ENCODE measurements at places on chromosomes 16 and 17.

DNA sequence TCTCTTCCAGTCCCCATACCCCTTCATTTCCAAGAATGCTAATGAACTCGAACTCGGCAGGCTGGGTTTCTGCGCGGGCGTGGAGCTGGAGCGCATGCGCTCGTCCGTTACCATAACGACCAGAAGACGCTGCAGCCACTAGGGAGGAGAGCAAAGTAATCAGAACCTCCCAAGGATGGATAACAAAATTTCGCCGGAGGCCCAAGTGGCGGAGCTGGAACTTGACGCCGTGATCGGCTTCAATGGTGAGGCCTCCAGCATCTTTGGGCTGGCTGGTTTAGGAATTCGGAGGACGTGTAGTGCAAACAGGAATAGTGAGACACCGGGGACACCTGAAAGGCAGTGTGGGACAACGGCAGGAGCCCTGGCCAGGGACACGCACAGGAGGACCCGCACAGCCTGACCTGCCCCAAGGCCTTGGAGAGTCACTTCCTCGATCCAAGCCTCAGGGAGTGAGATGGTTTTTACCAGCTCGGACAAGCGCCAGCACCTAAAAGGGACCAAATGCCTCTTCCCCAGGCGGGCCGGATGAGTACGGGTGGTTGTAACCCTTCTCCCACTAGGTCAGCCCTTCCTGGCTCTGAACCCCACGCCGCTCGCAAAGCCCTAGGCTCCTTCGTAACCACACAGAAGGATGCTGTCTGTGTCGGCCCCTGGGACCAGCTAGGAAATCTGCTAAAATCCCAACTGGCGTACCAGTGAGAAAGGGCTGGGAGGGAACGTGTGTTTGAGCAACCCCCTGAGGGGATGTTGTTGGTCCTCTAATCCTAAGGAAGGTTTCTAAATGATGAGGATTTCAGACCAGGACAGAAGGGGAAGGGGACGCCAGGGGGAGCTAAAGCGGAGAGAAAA, at the start of gene CFAP52:
Gene CFAP52 (plus strand): TSS at position 122 of the 852 bp plus-strand sequence. CDS start 54 bp downstream, at position 176.
- peak; percentile 57 for DNase-seq

DNA sequence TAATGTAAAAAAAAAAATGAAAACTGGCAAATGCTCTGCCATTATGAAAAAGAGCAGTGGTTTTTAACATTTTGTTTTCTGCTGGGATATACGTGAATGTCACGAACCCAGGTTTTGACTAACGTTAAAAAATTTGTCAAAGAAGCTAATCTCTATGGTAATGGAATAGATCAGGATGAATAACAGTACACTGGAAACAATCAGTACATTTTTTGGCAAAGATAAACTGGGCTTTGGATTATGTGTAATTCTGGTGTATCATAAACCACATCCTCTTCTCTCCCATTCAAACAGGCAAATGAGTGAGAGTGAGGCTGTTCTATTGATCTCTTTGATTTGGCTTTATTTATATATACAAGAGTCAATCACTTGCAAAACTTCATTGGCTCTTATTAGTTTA, 207.0 kb upstream of the IRX3 start:
- no peak for DNase-seq

DNA sequence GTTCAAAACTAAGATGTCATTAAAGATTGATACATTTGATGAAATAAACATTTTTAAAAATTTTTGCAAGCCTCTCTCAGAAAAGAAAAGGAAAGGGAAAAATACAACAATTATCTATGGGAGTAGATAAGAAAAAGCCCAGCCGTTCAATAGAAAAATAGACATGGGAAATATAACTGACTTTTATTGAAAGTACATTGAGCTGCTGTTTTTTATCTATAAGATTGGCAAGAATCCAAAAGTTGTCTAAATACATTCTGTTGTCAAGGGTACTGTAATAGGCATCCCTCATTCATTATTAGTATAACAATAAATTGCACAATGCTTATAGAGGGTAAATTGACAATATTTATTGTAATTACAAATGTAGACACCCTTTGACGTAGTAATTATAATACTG, 38.4 kb upstream of the IRX6 start:
- DNase-seq: no peak

DNA sequence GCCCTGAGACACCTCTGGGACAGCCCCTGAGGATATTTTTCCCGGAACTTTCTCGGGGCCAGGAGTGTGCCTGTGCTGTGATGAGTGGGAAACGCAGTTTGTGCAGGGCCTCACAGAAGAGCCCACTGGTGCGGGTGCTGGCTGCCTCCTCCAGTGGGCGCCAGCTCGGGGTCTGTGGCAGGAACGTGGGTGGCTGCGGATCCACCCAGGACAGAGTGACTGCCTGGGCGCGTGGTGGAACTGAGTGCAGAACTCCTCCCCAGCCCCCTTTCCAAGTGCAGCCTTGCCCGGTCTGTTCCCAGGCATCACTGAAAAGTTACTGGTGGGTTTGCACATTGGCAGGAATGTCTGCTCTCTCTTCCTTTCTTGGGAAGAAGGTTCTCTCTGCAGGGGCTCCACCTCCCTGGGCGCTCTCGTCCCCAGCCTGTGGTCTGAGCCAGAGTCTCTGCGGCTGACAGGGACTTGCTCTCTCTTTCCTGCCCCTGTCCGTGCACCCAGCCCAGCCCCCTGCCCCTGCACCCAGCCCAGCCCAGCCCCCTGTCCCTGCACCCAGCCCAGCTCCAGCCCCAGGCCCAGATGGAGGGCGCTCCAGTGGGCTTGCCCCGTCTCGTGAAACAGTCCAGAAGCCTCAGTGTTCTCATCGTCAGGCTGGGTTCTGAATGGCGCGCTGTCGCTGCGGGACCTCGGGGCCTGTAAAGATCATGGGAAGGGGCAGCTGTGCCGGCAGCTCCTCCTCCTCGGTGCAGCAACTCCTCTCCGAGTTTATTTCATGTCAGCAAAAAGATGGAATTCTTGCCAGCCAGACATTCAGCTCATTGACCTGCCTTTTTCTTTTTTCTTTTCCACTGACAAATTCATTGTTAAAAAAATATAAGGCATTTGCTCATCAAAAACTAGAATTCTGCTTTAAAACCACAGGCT, 117.5 kb downstream of the BANP start:
- DNase-seq: no peak

GRCh38 chr17:77281122-77281903, 140.5 kb downstream of the SEC14L1 start:
- peak; percentile 13 for DNase-seq

- DNase-seq: no peak
These were observed 2.4 kb upstream of the NECAB2 start for GRCh38 chr16:83965444-83966152.

DNA sequence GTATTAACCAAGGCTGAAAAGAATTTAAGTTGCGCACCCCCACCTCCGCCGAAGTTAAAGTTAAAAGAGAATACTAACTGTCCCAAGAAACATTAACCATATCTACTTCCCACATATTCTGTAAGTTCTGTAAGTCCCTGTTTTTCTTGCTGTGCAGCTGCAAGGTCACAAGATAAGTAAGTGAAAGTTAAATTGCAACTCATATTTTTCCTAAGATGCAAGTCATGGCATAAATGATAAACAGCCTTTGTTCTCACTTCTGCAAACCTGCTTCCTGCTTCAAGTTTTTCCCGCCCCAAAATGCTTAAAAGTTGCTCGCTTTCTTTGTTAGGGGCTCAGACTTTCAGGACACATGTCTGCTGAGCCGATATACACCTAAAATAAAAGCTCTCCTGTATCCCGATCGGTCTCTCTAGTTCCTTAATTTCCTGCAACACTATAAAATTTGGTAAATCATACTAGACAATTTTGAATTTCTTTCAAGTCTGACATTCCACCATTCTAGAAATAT, 32.6 kb upstream of the ABCA9 start:
- no peak for DNase-seq

- DNase-seq: no peak
These were observed 722.9 kb upstream of the EEF2KMT start for GRCh38 chr16:5820472-5820871.

DNA sequence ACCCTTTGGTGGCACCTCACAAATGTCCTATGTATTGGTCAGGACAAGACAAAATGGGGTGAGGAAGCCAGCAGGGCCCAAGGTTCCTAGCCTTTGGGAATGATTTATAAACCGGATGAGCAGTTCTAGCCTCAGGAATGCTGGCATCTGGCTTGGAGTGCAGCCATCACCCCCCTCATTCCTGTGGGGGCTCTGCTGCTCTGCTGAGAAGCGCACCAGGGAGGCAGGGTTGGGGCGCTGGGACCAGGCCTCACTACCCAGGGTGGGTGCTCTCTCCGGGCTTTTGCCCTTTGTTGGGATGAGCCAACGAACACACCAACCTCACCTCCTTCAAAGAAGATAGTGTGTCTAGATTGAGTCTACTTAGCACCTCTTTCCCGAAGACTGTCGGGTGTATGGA, 39.2 kb downstream of the TMEM11 start:
- no peak for DNase-seq

DNA sequence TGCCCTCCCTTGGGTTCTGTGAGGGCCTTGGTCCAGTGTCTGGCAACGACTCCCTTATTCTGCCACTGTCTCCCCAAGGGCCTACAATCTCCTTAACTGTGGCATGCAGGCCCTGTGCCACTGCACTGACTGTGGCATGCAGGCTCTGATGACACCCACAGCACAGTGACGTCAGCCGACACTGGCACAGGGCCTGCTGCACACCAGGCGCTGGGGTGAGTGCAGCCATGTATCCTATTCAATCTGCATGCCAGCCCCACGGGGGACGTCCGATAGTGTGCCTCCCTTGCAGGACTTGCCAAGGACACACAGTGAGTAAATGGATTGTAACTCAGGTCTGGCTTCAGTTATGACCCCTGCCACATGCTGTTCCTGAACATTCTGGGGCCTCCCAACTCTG, 39.8 kb upstream of the RASD1 start:
- DNase-seq: no peak

DNA sequence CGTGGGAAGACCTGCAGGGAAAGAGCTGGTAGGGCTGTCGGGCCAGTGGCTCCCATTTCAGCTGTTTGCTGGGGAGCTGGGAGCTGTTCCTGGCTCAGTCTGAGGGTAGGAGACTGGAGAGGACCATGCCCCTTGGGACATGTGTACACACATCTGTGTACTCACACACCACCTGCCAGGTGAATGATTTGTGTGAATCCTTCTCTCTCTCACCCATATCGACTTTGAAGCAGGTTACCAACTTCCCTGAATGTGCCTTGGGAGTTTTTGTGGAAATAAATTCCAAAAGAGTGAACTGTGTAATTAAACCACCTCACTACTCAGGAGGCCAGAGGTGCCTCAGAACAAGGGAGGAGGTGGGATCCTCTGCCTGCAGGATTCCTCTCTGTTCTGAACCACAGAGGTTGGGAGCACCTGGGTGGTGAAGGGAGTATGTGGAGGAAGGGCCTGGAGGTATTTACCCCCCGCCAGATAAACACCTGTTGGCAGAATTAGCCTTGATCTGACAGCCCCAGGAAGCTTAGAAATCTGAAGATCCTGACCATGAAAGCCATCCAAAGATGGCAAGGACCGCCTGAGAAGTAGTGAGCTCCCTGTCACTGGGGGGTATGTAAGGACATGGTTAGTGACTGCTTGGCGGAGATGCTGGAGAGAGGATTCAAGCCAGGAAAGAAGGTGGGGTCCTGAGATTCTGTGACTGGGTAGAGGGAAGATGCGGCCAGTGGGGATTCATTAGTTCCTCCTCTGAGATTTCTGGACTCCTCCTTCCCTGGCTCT, 3.3 kb downstream of the ABCC3 start:
- DNase-seq: no peak

GRCh38 chr17:48579760-48580554, 1.8 kb upstream of the HOXB4 start:
- no peak for DNase-seq

DNA sequence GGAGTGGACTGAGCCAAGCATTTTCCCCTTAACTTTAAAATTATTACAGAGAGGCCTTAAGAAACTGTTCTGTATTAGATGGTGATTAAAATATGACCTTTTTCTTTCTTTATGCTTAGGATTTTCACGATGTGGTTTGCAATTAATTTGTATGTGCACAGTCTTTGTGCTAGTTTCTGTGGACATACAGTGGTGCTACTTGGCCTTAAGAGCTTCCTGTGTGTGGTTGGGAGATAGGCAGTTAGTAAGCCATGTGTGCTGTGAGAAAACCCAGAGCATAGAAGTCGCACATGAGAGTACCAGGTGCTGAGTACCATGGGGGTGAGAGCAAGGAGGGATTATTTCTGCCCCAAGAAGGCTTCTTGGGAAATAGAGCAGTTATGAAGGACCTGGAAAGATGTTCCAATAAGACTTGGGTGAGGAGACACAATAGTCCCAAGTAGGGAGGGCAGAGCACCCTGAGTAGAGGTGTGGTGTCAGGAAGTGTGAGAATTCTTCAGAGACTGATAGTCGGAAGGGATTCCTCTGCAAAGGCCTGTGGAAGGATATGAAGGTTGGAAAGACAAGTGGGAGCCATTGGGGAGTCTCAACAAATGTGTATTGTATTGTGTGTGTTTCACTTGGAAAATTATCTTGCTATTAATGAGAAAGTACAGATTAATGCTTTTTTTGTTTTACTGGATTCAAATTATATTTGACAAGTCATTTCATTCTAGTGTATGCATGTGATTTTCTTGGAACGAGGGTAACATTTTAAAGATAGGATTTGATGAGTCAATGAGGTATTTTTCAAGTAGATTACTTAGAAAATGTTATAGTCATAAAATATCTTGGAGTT, 239.9 kb downstream of the PRKCA start:
- no peak for DNase-seq

GRCh38 chr17:51036084-51036483, 84.6 kb downstream of the SPAG9 start:
- DNase-seq: no peak

- no peak for DNase-seq
These were observed 39.0 kb downstream of the TK2 start for GRCh38 chr16:66510711-66511601.

DNA sequence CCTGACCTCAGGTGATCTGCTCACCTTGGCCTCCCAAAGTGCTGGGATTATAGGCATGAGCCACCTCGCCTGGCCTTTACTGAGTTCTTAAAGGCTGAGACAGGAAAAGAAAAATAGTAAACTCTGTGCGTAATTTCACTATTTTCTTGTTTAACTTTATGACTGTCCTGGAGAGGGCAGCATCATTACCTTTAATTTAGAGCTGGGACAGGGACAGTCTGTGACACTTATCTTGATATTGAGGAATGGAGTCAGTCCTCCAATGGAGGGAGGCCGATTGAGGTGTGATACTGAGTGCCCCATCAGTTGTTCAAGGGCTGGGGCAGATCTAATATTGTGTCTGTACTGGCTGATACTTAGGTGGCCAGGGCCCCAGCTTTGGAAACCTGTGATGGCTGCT, 21.5 kb upstream of the SPN start:
- no peak for DNase-seq

DNA sequence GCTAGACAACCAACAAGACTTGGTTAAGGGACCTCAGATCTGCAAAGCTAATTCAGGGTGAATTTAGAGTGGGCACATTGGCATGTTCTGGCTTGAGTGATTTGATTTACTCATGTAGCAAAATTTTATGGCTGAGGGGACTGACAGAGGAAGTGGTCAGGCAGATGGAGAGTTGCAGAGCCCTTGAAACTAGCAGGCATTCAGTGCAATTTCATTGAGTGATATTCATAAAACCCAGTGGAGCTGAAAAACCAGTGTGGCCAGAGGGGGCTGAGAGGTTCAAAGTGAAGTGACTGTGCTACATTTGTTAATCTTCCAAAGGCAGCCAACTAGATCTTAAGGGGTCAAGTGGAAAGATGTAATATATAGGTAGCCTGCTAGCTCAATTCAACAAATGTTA, 2.2 kb upstream of the TMEM94 start:
- no peak for DNase-seq

- no peak for DNase-seq
These were observed 488 bp downstream of the TMEM100 start for GRCh38 chr17:55722016-55722736.

GRCh38 chr16:46775214-46775613, 27.1 kb upstream of the MYLK3 start:
- no peak for DNase-seq

GRCh38 chr17:34499576-34499975, 79.8 kb upstream of the TMEM132E start:
- no peak for DNase-seq
